ENCODE measurements at places on chromosomes 12 and 14. TPM values are rescaled to one million over a fixed set of nuclear protein-coding genes. Genes with fewer than 3 reads are reported as not detected.

GRCh38 chr12:53988541-53989226, 3.7 kb downstream of the HOXC10 start:
- DNase-seq: no peak

The SLC25A47 gene
- 0.06 TPM for total RNA-seq

DNA sequence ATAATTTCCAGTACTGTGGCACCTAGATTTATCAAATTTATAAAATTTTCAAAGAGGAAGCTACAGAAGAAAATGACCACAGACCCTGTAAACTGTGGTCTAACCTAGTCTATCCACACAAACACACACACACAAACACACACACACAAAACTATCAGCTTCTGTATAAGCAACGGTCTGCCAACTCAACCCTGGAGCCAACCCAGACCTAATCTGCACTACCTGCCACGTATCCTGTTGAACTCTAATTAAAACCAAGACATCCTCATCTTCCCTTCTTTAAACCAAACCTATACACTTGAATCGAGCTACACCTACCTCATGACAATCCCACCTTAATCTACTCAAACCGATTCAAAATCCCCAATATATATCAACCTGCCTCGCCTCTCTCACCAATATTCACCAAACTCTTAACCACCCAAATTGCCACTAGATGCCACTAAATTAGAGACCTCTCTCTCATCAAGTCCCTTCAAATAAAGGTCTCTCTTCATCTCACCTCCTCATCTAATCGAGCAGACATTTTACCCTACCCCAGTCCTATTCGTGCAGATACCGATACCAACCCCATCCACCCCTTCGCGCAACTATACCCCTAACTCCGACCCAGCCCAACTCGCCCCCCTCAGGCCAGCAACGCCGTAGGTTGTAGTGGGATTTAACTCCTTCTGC, 808 bp downstream of the ACIN1 start:
- DNase-seq: no peak

The COX8C gene
- not detected for total RNA-seq

Measured in G401 (cell line).